ENCODE measurements at places on chromosomes 7 and 10. TPM values are rescaled to one million over a fixed set of nuclear protein-coding genes. Genes with fewer than 3 reads are reported as not detected.

APBB1IP gene
- total RNA-seq: 3.8 TPM

TACC2 gene
- total RNA-seq: 26.1 TPM

COL28A1 gene
- 4.8 TPM for total RNA-seq

CUL1 gene
- 41.1 TPM for total RNA-seq

SH2D4B gene
- total RNA-seq: 0.12 TPM

CALCR gene
- 1.8 TPM for total RNA-seq

MLXIPL gene
- 9.3 TPM for total RNA-seq

Measured in metanephros (tissue), 2 donors.